Chondrocyte (in vitro differentiated cells): ENCODE measurements at places on chromosomes 1 and 21. TPM values are rescaled to one million over a fixed set of nuclear protein-coding genes. Genes with fewer than 3 reads are reported as not detected.

HSD3B2 gene
- not detected in 3 replicates for total RNA-seq

OSCP1 gene
- total RNA-seq = 4.5 to 7.3 TPM (median 6.2 TPM) in 3 replicates

OR2L3 gene
- total RNA-seq = not detected in 3 replicates

BNIPL gene
- 0.36 to 0.63 TPM (median 0.62 TPM) in 3 replicates for total RNA-seq

TTC22 gene
- total RNA-seq = not detected in 3 replicates

UBXN10 gene
- not detected in 3 replicates for total RNA-seq

C1orf94 gene
- total RNA-seq = not detected in 3 replicates

LAMB3 gene
- 5.5 to 6.5 TPM (median 6.3 TPM) in 3 replicates for total RNA-seq

PLA2G4A gene
- 0.10 to 4.1 TPM (median 0.44 TPM) in 3 replicates for total RNA-seq

- no peaks in the 10 kb centered on the region for H3K27me3 ChIP-seq
- H3K4me3 ChIP-seq = no peak overlapping the region
- peaks cover 45% of the 10 kb centered on the region for H3K4me1 ChIP-seq
- DNase-seq = no peak
Measured at GRCh38 chr1:36115931-36116330, 9.1 kb downstream of the COL8A2 start.

GRCh38 chr1:75136921-75137641, 2.9 kb downstream of the LHX8 start:
- H3K27ac ChIP-seq = no peak overlapping the region
- DNase-seq = no peak
- peaks cover 25% of the 10 kb centered on the region for H3K4me1 ChIP-seq
- peaks cover 3% of the 10 kb centered on the region for H3K36me3 ChIP-seq

GRCh38 chr21:45570826-45571601, 28.8 kb upstream of the SLC19A1 start:
- peaks cover 2% of the 10 kb centered on the region for H3K36me3 ChIP-seq
- no peak overlapping the region for H3K4me3 ChIP-seq
- H3K27ac ChIP-seq = peak overlapping the region; percentile 55
- peaks cover 7% of the 10 kb centered on the region for H3K27me3 ChIP-seq
- DNase-seq = no peak
- peaks cover 26% of the 10 kb centered on the region for H3K4me1 ChIP-seq

DNA sequence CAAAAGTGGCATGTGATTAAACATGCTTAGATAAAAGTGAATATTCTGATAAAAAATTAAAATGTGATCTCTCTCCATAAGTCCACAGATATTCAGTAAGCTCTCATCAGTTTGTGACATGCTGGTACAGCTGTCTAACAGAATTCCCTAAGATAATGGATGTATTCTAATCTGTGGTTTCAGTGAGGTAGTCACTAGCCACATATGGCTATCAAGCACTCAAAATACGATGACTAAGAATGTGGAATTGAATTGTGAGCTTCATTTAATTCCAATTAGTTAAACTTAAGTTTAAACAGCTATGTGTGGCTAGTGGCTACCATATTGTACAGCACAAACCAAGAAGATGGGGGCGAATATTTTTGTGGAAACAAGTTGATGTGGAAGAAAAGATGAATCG, 4.1 kb upstream of the REG4 start:
- H3K36me3 ChIP-seq = peaks cover 2% of the 10 kb centered on the region
- H3K4me1 ChIP-seq = no peaks in the 10 kb centered on the region
- no peak overlapping the region for H3K27ac ChIP-seq
- H3K27me3 ChIP-seq = peaks cover 10% of the 10 kb centered on the region

DNA sequence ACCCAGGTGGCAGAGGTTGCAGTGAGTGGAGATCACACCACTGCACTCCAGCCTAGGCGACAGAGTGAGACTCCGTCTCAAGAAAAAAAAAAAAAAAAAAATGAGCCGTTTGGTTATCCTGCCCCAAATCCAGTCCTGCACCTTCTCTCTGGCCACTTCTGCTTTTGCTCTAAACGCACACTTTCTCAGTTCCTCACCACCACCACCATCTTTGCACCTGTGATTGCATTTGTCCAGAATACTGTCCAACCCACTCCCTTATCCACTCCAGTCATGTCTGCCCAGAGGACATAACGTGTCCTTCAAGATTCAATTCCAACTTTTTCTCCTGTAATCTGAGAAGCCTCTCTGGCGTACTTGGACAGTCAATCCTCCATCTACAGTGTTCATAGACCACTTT, 2.2 kb upstream of the NEK2 start:
- DNase-seq = no peak
- no peak overlapping the region for H3K27ac ChIP-seq
- H3K27me3 ChIP-seq = peaks cover 2% of the 10 kb centered on the region
- H3K36me3 ChIP-seq = no peaks in the 10 kb centered on the region
- no peak overlapping the region for H3K4me3 ChIP-seq

DNA sequence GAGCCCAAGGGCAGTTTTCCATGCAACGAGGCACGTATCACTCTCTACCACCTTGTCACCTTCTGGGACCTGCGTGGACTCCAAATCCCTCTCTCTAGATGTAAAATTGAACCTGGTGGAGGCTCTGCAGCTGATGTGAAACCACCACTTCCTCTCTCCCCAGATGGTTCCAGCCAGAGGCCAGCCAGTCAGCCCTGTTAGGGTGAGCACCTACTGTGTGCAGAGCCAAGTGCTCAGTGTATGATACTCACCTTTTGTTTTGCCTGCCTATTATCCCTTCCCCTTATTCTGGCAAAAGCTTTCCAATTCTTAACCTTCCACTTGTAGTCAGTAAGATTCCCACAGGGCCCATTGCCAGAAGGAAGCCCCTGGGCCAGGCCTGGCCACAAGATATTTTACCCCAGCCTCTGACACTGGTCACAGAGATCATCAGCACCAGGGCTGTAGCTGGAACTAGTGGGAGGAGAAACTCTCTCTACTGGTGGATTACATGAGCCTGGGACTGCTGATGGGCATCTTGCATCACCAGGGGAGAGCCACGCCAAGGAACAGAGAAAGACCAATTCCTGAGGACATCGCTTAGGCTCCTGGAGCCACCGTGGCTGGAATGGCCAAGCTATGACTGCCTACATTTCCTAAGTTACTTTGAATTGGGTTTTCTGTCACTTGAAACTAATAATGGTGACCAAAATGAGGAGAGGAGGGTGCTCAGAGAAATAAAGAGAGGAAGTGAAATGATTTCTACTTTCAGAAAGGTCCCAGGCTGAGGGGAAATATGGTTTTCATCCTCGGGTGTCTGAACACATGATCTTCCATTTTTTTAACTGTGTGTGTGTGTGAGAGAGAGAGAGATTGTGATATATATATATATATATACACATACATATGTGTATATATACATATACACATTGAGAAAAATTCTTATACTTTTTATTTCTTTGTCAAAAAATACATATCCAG, 26.6 kb upstream of the RD3 start:
- H3K27me3 ChIP-seq = no peaks in the 10 kb centered on the region
- no peak overlapping the region for H3K4me3 ChIP-seq
- no peaks in the 10 kb centered on the region for H3K36me3 ChIP-seq
- peaks cover 20% of the 10 kb centered on the region for H3K4me1 ChIP-seq

GRCh38 chr21:42012763-42013329, 2.7 kb upstream of the ZBTB21 start:
- DNase-seq = no peak
- H3K4me3 ChIP-seq = no peak overlapping the region
- H3K4me1 ChIP-seq = peaks cover 20% of the 10 kb centered on the region
- peaks cover 3% of the 10 kb centered on the region for H3K36me3 ChIP-seq

GRCh38 chr1:81032374-81032773, 768.4 kb upstream of the ADGRL2 start:
- no peak for DNase-seq
- no peak overlapping the region for H3K27ac ChIP-seq
- H3K4me1 ChIP-seq = peaks cover 3% of the 10 kb centered on the region
- no peaks in the 10 kb centered on the region for H3K36me3 ChIP-seq
- H3K4me3 ChIP-seq = no peak overlapping the region

- no peak for DNase-seq
- H3K27me3 ChIP-seq = no peaks in the 10 kb centered on the region
- no peak overlapping the region for H3K27ac ChIP-seq
- H3K4me3 ChIP-seq = no peak overlapping the region
- H3K4me1 ChIP-seq = peaks cover 44% of the 10 kb centered on the region
- peaks cover 6% of the 10 kb centered on the region for H3K36me3 ChIP-seq
Measured at GRCh38 chr1:154954541-154954940, 1.4 kb downstream of the PBXIP1 start.

- peaks cover 9% of the 10 kb centered on the region for H3K36me3 ChIP-seq
- H3K27me3 ChIP-seq = no peaks in the 10 kb centered on the region
Measured at GRCh38 chr1:28501925-28502324, 3.9 kb upstream of the RCC1 start.
